ENCODE measurements at places on chromosomes 1 and 21.

GRCh38 chr1:225769687-225770086, 7.9 kb upstream of the SRP9 start:
- DNase-seq: no peak

GRCh38 chr1:193747579-193747978, 561.2 kb upstream of the B3GALT2 start:
- no peak for DNase-seq

DNA sequence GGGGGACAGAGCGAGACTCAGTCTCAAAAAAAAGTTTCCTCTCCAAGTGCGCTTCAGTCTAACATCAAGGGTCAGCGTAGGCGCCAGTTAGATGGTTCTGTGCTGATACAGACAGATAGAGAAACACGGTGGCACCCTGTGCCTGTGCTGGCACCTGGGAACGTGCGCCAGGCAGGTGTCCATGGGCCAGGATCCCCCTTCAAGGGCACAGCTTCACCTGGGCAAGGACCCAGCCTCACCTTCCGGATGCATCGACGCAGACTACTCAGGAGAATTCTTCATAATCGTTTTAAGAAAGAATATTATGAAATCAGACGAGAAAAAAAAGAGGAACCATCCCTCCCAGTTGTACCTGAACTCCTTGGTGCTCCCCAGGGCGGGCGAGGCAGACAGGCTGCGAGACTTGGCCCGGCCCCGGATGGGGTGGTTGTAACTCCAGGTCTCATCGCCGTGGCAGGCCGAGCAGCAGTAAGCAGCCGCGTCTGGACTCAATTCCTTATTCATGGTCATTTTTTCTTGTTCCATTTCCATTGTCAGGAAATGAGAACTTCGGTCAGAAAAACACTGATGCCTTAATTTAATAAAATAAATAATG, 13.3 kb downstream of the NADK start:
- no peak for DNase-seq

GRCh38 chr1:51566260-51566659, 47.2 kb upstream of the EPS15 start:
- DNase-seq: no peak

GRCh38 chr1:165257969-165258459, 98.5 kb downstream of the LMX1A start:
- DNase-seq: no peak
